ENCODE measurements at places on chromosomes 16 and 17.

GRCh38 chr16:5412731-5413130, 315.1 kb upstream of the EEF2KMT start:
- DNase-seq, result no peak

DNA sequence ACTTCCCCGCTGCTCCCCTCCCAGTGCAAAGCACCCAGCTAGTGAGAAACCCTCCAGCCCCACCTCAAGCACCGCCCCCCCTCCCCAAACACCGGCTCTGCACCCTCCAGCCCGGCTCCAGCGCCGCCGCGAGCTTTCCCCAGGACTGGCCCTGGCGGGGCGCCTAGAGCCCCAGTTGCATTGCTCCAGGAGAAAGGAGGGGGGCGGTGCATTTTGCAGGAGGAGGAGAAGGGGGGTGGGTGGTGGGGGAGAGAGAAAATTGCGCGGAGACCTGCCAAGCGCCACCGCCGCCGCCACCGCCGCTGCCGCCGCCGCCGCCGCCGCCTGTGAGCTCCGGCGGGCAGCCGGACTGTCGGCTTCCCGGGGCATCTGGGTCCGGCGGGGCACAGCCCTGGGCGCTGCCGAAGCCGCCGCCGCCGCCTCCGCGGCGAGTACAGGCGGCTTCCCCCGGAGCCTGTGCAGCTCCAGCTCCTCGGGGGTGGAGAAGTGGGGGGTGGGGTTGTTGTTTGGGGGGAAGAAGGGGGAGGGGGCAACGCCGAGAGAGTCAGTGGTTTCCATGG, 333 bp upstream of the NOG start:
- DNase-seq, result peak; percentile 28

DNA sequence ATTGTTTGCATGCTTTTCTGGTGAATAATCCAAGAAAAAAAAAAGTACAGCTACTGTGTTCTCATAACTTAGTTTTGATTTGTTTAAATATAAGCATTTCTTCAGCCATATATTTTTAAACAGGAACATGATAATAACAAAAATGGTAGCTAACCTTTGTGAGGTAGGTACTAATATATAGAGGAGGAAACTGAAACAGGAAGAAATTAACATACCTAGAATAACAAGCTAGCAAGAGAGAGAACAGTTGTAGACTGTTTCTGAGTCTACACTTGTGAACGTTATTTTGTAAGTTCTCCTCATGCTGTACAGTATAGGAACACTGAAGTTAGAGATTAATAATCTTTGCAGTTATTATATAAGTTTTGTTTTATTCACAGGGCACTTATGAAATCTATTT, 49.3 kb downstream of the NSRP1 start:
- DNase-seq, result no peak

GRCh38 chr17:2343421-2343820, 6.1 kb downstream of the SGSM2 start:
- DNase-seq, result no peak

DNA sequence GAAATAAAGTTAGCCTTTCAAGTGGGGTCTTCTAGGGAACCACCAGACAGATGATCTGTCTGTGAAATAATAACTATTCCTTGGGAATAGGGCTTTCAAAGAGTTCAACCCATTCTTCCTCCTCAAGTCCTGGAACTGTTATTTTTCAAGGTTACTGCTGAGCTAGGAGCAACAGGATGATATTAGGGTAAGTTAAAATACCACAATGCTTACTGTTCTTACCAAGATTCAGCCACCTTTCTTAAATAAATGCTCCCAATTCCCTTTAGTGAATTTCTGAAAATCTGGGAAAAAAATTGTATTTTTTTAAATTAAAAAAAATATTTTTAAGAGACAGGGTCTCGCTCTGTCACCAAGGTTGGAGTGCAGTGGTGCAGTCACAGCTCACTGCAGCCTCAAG, 26.9 kb upstream of the ALDH3A2 start:
- DNase-seq, result no peak

- no peak for DNase-seq
Measured at GRCh38 chr17:17362540-17362930, 59.4 kb downstream of the NT5M start.

- no peak for DNase-seq
Measured at GRCh38 chr16:85649411-85650134, 36.5 kb downstream of the GSE1 start.

DNA sequence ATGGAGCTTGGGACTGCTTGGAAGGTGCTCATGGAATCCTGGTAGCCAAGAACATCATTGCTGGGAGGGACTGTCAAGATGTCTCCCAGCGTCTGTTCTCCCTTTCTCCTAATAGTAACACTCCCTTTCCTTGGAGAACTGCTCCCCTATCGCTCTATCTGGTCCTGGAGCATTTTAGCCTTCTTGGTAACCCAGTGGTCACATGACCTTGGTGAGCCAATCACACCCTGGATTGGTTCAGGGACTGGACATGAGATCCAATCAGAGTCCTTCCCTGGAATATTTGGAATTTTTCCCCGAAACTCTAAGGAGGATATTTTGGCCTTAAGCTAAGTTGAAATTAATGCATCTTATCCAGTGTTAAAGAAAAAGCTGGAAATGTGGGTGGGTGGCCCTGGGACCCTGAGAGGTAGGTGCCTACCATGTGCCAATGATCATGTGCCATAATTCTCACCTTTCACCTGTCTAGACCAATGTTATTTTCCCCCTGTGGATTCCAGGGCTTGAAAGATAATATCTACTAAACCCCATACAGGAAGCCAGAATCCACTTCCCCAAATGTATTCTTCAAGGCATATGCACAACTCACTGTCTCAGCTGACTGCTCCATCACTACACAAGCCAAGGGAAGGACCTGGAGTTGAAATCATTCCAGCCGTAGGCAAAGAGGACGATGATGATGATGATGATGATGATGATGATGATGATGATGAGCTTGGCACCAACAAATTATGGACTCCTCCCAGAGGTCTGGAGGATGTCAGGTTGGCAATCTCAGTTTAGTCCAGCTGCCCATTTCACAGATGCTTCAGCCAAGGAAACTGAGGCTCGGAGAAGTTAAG, 193.2 kb downstream of the RAB11FIP4 start:
- DNase-seq, result no peak

DNA sequence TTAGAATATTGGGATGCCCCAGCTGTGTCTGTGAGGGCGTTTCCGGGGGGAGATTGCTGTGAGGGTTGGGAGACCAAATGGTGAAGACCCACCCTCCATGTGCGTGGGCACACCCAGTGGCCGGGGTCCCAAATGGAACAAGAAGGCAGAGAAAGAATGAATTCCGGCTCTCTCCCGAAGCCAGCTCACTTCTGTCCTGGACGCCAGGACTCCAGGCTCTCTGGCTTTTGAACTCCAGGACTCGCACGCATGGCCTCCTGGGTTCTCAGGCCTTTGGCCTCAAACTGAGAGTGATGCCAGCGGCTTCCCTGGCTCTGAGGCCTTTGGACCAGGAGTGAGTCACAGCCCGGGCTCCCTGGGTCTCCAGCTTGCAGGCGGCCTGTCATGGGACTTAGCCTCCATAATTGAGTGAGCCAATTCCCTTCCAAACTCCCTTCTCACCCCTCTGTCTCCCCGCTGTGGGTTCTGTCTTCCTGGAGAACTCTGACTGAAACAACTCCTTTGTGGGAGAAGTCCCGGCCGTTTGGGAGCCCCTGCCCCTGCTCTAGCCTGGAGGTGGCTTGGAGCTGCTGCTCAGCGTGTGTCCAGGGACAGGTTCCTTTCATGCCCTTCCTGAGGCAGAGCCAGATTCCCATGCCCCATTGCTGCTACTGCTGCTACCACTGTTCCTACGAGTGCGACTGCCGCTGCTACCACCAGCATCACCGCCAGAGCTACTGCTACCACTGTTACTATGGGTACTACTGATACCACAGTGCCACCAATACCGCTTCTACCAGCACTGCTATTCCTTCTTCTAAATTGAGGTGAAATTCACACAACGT, 49.8 kb upstream of the CBX4 start:
- DNase-seq, result no peak

- peak; percentile 67 for DNase-seq
Measured at GRCh38 chr17:60600490-60601446, 775 bp downstream of the PPM1D start.

DNA sequence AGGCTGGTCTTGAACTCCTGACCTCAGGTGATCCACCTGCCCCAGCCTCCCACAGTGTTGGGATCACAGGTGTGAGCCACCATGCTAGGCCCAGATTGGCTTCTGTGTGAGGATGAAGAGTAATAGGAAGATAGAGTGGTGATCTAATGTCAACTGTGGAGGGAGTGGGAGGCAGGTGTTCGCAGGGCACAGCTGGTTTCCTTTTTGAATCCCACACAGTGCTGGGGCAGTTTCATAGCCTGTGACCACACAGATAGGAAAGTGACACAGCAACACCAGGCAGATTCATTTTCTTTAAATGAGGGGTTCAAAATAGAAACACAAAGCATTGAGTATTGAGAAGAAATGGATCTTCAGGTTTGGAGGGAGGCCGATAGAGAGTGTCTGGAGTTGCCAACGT, 540.3 kb downstream of the WWOX start:
- DNase-seq, result no peak

GRCh38 chr17:13030459-13031300, 12.9 kb upstream of the ELAC2 start:
- DNase-seq, result peak; percentile 68

- DNase-seq, result no peak
Measured at GRCh38 chr17:79645022-79645776, 34.3 kb upstream of the RBFOX3 start.

GRCh38 chr16:57590654-57591085, 37.8 kb upstream of the ADGRG1 start:
- DNase-seq, result no peak

DNA sequence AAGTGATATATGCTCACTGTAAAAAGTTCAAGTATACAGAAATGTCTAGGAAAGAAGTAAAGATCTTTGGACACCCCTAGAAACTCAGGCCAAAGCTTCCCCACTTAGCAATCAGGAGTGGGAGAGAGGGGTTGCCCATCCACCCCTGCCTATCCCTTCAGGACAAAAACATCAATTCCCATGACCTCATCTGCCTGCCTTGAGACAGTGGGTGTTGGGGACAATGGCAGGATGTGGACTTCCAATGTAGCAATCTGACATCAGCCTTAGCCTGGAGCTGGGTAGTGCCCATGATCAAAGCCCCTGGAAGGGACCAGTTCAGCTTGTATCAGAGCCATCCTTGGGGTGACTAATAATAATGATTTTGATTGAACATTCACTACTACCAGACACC, 18.1 kb downstream of the ITPRIPL2 start:
- no peak for DNase-seq

DNA sequence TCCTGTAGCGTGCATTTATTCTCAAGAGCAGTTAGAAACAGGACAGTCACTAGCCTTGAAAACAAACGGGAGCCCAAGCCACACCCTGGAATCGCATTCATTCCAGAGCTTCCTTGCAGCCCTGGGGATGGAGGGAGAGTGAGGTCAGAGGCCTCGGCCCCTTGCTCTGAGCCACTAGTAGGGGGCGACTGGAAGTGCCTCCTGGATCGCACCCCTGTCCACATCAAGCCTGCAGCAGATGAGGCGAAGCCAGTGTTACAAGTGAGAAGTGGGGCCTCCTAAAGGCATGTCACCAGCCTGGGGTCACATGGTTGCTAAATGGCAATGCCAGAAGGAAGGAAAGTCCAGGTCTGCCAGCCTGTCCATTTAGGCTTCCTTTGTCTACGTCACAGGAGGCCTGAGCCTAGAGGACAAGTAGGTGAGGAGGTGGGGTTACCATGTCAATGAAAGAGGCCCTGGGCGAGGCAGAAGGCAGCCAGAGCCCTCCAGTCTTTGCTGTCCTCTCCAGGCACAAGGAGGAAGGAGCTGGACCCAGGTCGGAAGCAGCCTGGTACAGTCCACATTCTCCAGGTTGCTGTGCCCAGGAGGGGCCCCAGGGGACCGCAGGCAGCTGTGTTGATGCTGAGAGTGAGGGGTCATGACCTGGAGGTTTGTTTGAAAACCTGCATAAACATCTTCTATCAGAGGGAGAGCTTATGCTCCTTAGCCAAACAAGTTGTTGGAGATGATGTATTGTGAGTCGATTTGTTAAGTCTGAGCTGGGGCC, 3.0 kb upstream of the RCVRN start:
- no peak for DNase-seq

- DNase-seq, result no peak
Measured at GRCh38 chr16:85126705-85127378, 14.6 kb upstream of the CIBAR2 start.

- no peak for DNase-seq
Measured at GRCh38 chr17:61555127-61555566, 35.9 kb downstream of the NACA2 start.

DNA sequence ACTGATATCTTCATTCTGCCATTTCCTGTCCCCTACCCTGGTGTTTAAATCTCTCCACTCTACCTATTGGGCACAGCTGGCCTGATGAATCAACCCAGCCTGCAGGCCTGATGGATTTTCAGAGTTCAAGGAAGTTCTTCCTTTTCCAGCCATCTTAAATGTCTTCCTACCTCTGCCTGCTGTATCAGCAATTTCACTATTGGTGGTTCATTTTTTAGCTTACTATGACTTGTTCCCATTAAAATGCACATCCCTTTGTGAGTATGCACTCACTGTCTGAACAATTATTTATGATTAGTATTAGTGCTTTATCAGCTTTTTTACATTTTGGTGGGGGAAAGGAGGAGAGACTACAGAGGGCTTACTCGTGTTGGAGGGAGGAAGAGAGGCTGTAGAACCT, 48.6 kb upstream of the CRHR1 start:
- no peak for DNase-seq

- no peak for DNase-seq
Measured at GRCh38 chr16:73793260-73793659, 503.4 kb upstream of the PSMD7 start.
